Adipose tissue (tissue), 3 donors: ENCODE measurements at places on chromosomes 2 and 18. TPM values are rescaled to one million over a fixed set of nuclear protein-coding genes. Genes with fewer than 3 reads are reported as not detected.

Gene FASTKD2
- 21.0 TPM for polyA plus RNA-seq

Gene HOXD10
- polyA plus RNA-seq, result 0.45 TPM

Gene SLC11A1
- 7.0 TPM for polyA plus RNA-seq

Gene RPIA
- polyA plus RNA-seq, result 20.0 TPM

Gene PMAIP1
- polyA plus RNA-seq, result 1.4 TPM

Gene ALK
- polyA plus RNA-seq, result 1.0 TPM

Gene RAB1A
- polyA plus RNA-seq, result 128 TPM

Gene MFSD2B
- 0.06 TPM for polyA plus RNA-seq

Gene TEX44
- polyA plus RNA-seq, result not detected

Gene TCF23
- 0.01 TPM for polyA plus RNA-seq

Gene GPR75
- not detected for polyA plus RNA-seq

Gene MC5R
- not detected for polyA plus RNA-seq

Gene ANKRD30B
- polyA plus RNA-seq, result 0.06 TPM

Gene SERPINB11
- polyA plus RNA-seq, result not detected

Gene SERPINB13
- not detected for polyA plus RNA-seq

Gene PRKAG3
- 0.06 TPM for polyA plus RNA-seq

Gene C2orf92
- 3.7 TPM for polyA plus RNA-seq

Gene GCG
- 1.2 TPM for polyA plus RNA-seq

Gene DAW1
- not detected for polyA plus RNA-seq

Gene ATP9B
- polyA plus RNA-seq, result 9.3 TPM

Gene ST6GAL2
- 0.01 TPM for polyA plus RNA-seq

Gene SERPINB12
- not detected for polyA plus RNA-seq

Gene YPEL5
- 26.3 TPM for polyA plus RNA-seq

Gene CFC1
- polyA plus RNA-seq, result 0.56 TPM

Gene EMX1
- 0.10 TPM for polyA plus RNA-seq

Gene NAB1
- polyA plus RNA-seq, result 32.1 TPM

Gene NMUR1
- 1.8 TPM for polyA plus RNA-seq

Gene MC4R
- polyA plus RNA-seq, result not detected

Gene RAB31
- 20.4 TPM for polyA plus RNA-seq

Gene UBR3
- 7.4 TPM for polyA plus RNA-seq

Gene MAL
- polyA plus RNA-seq, result 7.4 TPM

Gene CNTNAP5
- polyA plus RNA-seq, result not detected

Gene PUS10
- polyA plus RNA-seq, result 2.8 TPM

Gene GKN1
- polyA plus RNA-seq, result 105 TPM

Gene CBLN2
- 0.04 TPM for polyA plus RNA-seq

Gene CD207
- 0.67 TPM for polyA plus RNA-seq

Gene ADRA2B
- 0.35 TPM for polyA plus RNA-seq

Gene RFX8
- 0.06 TPM for polyA plus RNA-seq

Gene DNER
- polyA plus RNA-seq, result 10.8 TPM

Gene DTNB
- polyA plus RNA-seq, result 6.3 TPM

Gene FSHR
- polyA plus RNA-seq, result not detected

Gene MALL
- polyA plus RNA-seq, result 1.8 TPM

Gene ICOS
- polyA plus RNA-seq, result 0.13 TPM

Gene CNGA3
- polyA plus RNA-seq, result not detected

Gene DNAH6
- 0.35 TPM for polyA plus RNA-seq

Gene AOX1
- polyA plus RNA-seq, result 90.9 TPM

Gene CNDP1
- 0.12 TPM for polyA plus RNA-seq

Gene TCF7L1
- 16.5 TPM for polyA plus RNA-seq

Gene ASXL3
- polyA plus RNA-seq, result 0.24 TPM
